ENCODE measurements at places on chromosomes 2 and 18.

DNA sequence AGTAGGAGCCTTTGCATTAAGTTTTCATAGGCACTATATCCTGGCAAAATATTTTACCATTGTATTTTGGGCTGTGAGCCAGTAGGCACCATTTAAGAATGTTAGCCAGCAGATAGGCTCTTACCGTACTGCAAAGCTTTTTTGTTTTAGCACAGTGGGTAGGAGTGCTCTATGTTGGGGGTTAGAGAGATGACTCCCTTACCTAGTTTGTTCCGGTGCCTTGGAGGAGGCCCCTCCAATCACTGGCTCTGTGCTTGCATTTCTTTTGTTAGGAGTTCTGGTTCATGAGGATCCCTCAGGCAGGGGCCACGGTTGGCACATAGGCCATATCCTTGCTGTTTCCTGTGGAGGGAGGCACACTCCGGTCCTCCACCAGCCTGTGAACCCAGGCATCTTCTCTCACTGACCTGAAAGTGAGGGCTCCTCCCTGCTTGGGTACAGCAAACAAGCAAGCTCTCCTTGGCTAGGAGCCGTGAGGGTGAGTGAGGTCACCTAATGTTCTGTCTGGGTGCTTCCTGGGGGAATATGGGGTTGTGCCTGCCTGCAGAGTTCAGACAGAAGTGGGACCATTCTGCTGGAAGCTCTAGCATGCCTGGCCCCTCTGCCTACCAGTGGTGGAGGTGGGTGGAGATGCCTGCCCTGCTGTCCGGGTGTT lies 29.8 kb downstream of the LTBP1 start:
- no peak for DNase-seq

DNA sequence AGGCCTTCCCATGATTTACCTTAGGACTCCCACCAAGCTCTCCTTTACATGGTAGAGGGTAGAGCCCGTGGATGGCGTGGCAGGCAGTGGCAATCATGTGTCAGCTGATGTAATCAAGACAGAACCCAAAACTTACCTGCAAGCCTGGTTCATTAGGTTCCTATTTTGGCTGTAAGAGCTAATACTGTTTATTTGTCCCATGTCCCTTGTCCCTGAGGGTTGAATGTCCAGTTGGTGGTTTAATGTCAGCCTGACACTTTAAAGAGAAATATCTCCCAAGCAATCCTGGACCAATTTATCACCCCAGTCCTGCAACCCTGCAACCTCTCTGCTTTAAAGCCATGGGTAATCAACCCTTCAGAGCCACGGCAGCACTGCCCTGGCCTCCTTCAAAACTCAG lies 6.0 kb upstream of the FABP1 start:
- DNase-seq: no peak

DNA sequence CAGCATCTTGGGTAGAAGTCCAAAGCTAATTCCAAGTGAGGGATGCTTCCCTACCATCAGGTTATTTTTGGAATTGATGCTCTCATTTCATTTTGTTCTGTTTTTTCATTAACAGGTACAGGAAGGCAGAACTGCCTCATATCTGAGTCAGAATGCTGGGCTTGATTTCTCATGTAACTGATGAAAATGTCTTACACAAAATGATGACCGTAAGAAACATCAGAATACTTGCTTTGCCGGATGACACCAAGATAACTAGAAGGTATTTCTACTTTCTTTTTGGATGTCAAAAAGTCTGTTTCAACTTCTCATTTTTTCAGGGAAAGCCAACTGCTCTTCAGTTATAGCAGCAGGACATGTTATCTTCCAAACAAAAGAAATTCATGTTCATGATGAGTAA lies 62.6 kb downstream of the ETAA1 start:
- DNase-seq: no peak

- no peak for DNase-seq
Observed at GRCh38 chr2:13114391-13114790, 397.7 kb downstream of the TRIB2 start.

DNA sequence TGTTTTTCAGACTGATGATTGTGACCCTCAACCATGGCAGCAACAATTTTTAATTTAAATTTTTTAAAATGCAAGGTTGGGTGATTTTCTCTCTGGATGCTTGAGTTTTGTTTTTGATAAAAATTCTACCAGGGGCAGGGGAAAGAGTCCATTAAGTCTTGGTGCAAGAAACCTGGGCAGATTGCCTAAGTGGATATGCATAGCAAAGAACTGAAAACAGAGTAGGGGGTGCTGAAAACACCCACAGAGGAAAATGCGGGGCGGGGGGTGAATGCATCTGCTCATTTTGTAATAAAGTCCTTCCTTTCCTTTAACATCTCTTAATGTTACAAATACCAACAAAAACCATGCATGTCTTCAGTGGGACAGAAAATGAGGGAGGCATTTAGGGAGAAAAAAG lies 138.0 kb downstream of the NEDD4L start:
- no peak for DNase-seq

- no peak for DNase-seq
Observed at GRCh38 chr2:70920367-70920715, 15.4 kb upstream of the ATP6V1B1 start.

DNA sequence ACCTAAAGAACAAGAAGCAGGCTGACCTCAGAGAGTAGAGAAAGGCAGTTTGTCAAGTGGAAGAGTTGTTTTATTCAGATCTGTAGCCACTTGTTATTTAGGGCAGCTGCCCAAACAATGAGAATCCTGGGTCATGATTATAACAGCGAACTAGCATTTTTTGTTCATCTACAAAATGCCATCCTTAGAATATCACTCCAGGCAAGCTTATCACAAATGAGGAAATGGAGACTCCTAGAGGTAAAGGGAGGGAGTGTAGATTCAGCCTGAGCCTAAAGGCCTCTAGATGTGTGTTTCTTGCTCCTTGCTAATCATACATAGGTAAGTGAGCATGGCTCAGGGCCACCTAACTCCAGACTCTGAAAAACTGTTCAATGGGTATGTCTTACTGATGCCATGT lies 126.1 kb downstream of the HNMT start:
- no peak for DNase-seq

- DNase-seq: no peak
Observed at GRCh38 chr2:134425724-134426496, 172.0 kb downstream of the MGAT5 start.

DNA sequence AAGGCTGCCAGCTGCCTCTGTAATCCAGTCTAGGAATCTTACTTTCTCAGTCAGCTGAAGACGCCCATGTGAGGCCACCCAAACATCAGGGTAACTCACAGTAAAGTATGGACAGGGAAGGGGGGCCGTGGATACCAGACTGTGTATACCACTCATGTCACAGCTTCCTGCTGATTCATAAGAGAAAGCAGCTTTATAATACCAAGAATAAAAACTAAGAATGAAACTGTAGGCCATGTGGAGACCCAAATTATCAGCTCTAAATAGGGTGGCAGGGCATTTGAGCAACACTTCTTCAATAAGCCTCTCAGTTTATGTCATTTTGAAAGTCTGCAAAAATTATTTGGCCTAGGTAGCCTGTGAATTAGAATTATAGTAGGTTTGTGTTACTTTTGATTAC lies 115.0 kb upstream of the CDCA7 start:
- no peak for DNase-seq

- no peak for DNase-seq
Observed at GRCh38 chr2:88606371-88607030, 20.8 kb downstream of the EIF2AK3 start.

GRCh38 chr18:22796113-22796512 lies 137.0 kb upstream of the RBBP8 start:
- DNase-seq: no peak

DNA sequence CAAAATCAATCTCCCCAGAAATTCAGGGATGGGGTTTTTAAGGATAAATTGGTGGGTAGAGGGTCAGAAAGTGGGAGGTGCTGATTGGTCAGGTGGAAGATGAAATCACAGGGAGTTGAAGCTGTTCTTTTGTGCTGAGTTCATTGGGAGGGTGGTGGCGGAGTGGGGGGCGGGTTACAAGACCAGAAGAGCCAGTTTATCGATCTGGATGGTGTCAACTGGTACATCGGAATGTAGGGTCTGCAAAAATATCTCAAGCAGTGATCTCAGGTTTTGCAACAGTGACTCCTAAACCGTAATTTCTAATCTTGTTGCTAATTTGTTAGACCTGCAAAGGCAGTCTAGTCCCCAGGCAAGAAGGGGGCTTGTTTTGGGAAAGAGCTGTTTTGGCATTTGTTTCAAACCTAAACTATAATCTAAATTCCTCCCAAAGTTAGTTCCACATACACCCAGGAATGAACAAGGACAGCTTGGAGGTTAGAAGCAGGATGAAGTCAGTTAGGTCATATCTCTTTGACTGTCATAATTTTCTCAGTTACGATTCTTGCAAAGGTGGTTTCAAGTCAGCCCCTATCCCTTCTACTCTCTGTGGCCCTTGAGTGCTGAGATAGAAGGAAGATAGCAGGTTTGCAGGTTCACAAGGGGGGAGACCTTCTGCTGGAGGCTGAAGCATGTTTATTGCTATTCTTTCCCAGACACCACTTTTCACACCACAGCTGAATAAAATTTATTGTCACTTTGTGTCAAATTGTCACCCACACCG lies 12.3 kb upstream of the CXXC1 start:
- DNase-seq: no peak

Data from iPS DF 6.9 (cell line).